Large intestine (tissue), 12 donors: ENCODE measurements at places on chromosomes 6 and 20. TPM values are rescaled to one million over a fixed set of nuclear protein-coding genes. Genes with fewer than 3 reads are reported as not detected.

- no peak for DNase-seq
These were observed 88.1 kb downstream of the CEP162 start for GRCh38 chr6:84139311-84139710.

- no peak for DNase-seq
These were observed 24.5 kb upstream of the OR2J2 start for GRCh38 chr6:29146179-29146578.

Gene SAMD5
- polyA plus RNA-seq, result 32.8 TPM

- no peak for DNase-seq
These were observed 56.2 kb downstream of the GFOD1 start for GRCh38 chr6:13431059-13431656.

GRCh38 chr6:23175391-23175790 is 606.0 kb downstream of the HDGFL1 start:
- no peak for DNase-seq

Gene CDSN
- not detected for polyA plus RNA-seq

Gene DCDC2
- 8.3 TPM for polyA plus RNA-seq

Gene OXT
- polyA plus RNA-seq, result 5.2 TPM

- no peak for DNase-seq
These were observed 113.9 kb upstream of the SLC35B3 start for GRCh38 chr6:8549074-8549790.

Gene CLDN20
- 0.67 TPM for polyA plus RNA-seq

Gene ATXN1
- 13.6 TPM for polyA plus RNA-seq

DNA sequence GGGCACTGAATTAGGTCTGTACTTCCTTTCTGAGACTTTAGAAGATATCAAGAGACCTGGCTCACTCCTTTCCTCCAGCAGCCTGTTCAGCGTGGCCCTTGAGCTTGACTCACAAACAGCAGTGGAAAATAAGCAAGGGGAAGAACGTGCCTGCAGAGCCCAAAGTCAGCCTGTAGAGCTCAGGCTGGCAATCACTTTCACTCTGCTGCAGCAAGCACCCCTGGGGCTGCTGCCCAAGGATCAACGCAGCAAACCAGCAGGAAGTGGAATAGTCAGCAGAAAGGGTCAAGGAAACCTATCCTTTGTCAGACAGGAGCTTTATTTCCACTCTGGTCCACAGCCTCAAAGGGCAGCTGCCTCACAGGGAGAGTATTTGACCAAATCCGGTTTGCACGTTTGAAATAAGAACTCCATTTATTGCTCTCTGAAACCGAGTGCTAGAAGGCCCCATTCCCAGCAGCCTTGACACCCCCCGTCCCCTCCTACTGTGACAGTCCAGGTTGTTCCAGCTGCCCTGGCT is 77.4 kb downstream of the PRDM1 start:
- DNase-seq, result peak; percentile 49

DNA sequence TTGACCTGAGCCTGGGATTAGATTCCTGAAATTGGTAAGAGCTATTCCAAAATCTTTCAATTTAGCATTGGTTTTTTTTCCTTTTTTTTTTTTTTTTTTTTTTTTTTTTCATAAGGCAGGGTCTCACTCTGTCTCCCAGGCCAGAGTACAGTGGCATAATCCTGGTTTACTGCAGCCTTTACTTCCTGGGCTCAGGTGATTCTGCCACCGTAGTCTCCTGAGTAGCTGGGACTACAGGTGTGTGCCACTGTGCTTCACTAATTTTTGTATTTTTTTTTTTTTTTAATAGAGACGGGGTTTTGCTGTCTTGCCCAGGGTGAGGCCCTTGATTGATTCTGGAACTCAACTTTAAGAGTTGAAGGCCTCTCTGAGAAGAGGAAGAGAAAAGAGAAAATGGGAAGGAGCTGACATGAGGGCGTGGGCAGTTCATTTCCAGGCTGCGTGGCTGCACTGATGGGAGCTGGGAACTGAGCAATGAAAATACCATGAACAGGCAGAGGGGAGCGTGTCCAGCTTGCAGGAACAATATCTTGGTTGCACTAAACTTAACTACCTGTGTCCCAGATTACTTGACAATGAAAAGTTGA is 24.6 kb downstream of the KDM1B start:
- peak; percentile 37 for DNase-seq

GRCh38 chr6:135814043-135814442 is 37.5 kb upstream of the PDE7B start:
- DNase-seq, result peak; percentile 51

Gene ZBTB46
- 4.1 TPM for polyA plus RNA-seq

- DNase-seq, result no peak
These were observed 103.0 kb upstream of the PDE10A start for GRCh38 chr6:165766026-165766425.

- DNase-seq, result no peak
These were observed 79.7 kb upstream of the SYNDIG1 start for GRCh38 chr20:24389686-24390085.

GRCh38 chr6:156131221-156131903 is 645.8 kb upstream of the ARID1B start:
- DNase-seq, result no peak

DNA sequence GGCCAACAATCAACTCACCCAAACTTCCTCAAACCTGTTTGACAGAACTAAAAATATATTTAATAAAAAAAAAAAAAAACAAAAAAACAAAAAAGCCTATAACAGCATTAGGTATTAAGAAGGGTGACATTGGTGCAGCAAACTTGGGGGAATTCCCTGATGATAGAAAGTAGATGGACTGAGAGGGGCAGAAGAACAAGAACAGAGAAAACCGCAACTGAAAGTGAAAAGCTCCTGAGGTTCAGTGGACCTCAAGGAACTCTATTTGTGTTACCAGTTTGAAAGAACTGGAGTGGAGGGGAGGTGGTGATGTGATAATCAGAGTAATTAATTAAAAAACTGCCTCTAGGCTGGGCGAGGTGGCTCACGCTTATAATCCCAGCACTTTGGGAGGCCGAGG is 53.8 kb downstream of the MACROD2 start:
- DNase-seq, result no peak

- DNase-seq, result no peak
These were observed 101.2 kb downstream of the NUS1 start for GRCh38 chr6:117776441-117776840.

GRCh38 chr6:3328145-3328544 is 69.4 kb downstream of the PSMG4 start:
- DNase-seq, result no peak

Gene HMGCLL1
- polyA plus RNA-seq, result 3.0 TPM

Gene GLP1R
- 0.84 TPM for polyA plus RNA-seq

GRCh38 chr6:78629154-78629721 is 238.1 kb upstream of the IRAK1BP1 start:
- DNase-seq, result no peak

Gene TMX4
- polyA plus RNA-seq, result 22.9 TPM

DNA sequence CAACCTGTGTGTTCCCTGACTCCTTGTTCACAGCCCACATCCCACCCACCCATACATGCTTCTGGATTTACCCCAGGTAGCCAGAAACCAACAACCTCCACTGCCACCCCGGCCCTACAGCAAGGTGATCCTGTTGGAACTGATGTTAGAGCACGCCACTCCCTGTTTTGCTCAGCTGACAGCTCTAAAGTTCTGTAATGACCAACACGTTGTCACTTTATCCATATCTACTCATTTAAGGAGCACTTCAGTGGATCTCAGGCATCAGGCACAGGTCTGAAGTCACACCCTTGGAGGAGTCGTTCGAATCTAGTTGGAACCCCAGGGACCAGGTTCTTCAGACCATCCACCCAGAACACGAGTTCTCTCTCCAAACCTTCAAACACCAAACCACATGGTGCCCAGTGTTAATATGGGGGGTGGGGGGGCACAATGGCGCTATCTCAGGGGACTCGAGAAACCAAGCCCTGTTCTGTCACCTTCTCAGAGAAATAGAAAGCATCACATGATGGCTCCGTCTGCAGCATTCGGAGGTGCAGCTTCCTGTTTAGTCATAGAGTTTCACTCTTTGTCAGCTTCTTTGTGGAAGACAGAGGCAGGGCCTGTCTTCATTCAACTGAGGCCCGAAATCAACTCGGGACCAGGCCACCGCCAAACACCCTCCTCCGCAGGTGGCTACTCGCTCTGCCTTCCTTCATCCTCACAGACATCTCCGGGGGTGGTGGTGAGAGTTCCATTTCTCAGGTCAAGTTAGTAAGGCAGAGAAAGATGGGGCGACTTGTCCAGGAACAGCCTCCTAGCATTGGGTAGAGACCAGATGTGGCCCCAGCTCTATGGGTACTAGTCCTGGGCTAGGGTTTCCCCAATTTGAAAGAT is 142.2 kb downstream of the NFATC2 start:
- DNase-seq, result no peak

DNA sequence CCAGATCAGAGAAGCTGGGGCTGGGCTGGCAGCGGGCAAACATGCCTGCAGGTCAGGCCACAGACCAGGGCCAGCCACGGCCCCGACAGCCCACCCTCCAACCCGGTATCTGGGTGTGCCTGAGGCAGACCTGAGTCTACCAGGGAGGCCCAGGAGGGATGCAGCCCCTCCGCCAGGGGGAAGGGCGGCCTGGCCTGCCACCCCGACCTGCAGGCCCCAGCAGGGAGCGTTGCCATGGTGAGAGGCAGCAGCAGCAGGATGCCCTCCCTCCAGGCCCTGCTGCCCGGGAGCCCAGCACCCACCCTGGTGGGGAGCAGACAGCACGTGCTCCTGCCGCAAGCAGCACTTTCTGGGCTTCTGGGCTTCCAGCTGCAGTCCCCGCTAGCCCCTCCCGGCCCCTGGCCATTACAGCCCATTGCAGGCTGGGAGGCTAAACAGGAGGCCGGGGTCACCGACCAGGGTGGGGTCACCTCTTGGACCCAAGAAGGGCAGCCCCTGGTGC is 3.8 kb upstream of the EEF1A2 start:
- no peak for DNase-seq
